GM12864 (cell line): ENCODE measurements at places on chromosomes 11 and 22.
A peak's percentile ranks its signal among the peaks of the same experiment; 100 is the strongest.

- DNase-seq = no peak
Observed at GRCh38 chr11:27485930-27486773, 13.6 kb upstream of the LGR4 start.

GRCh38 chr11:107301878-107302277, 155.7 kb downstream of the CWF19L2 start:
- DNase-seq = no peak

- no peak for DNase-seq
Observed at GRCh38 chr11:66012946-66013761, 1.3 kb downstream of the CST6 start.

DNA sequence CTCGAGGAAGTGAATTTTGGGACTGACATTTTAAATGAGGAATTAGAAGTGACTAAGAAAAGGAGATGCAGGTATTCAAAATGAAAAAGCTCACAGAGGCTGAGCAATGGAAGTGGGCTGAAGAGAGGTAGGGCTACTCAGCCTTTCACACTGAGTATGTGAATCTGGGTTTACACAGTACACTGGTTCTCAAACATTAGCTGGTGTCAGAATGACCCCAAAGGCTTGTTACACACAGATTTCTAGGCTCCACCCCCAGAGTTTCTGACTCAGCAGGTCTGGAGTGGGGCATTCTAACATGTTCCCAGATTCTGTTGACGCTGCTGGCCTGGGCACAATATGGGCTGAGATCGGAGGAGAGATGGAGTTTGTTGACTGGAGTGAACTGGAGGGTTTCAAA, 32.8 kb downstream of the CADM1 start:
- DNase-seq = peak; percentile 77

GRCh38 chr11:11251394-11251970, 101.6 kb downstream of the CSNK2A3 start:
- DNase-seq = no peak

GRCh38 chr22:30305519-30305905, 16.2 kb upstream of the CASTOR1 start:
- DNase-seq = peak; percentile 67

DNA sequence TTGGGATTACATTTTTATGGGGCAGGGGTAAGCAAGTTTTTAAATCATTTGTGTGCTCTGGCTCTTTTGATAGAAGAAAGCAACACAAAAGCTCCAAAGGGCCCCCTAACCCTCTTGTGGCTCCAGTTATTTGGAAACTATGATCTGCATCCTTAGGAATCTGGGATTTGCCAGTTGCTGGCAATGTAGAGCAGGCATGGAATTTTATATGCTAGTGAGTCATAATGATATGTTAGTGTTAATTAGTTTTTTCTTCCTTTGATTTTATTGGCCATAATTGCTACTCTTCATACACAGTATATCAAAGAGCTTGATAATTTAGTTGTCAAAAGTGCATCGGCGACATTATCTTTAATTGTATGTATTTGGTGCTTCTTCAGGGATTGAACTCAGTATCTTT, 10.1 kb downstream of the RAG1 start:
- no peak for DNase-seq
